Trophoblast cell (in vitro differentiated cells and primary cell): ENCODE measurements at places on chromosomes 4 and X.
A peak's percentile ranks its signal among the peaks of the same experiment; 100 is the strongest.

- DNase-seq: peak; percentile 51
Measured at GRCh38 chr4:168847771-168848502, 162.1 kb downstream of the CBR4 start.

- no peak for DNase-seq
Measured at GRCh38 chr4:147526272-147526654, 45.4 kb downstream of the EDNRA start.

DNA sequence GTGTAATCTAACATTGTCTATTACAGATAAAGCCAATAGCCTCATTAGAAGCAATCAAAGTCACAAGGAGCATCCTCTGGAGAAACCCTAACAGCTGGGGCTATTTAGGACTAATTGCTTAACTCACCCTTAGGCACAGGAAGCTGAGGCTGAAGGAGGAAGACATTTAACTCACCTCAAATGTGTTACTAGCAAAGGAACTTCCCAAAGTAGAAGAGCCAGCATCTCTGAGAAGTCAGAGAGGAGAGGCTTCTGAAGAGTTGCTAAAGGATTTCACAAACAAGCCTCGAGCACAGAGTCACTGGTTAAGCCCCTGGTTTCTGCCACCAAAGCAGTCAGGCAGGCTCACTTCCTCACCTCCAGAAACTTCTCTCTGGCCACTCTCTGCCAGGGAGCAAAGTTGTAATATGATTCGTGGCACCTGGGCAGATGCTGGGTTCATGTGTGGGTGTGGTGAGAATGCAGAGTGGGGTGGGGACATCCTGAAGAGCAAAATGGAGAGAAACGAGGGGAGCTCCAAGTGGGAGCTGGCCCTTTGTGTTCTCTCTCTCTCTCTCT lies 201.3 kb downstream of the HS6ST2 start:
- no peak for DNase-seq

- no peak for DNase-seq
Measured at GRCh38 chr4:83010111-83010521, 507 bp downstream of the LIN54 start.

GRCh38 chr4:78781924-78782323 lies 5.8 kb downstream of the BMP2K start:
- no peak for DNase-seq

DNA sequence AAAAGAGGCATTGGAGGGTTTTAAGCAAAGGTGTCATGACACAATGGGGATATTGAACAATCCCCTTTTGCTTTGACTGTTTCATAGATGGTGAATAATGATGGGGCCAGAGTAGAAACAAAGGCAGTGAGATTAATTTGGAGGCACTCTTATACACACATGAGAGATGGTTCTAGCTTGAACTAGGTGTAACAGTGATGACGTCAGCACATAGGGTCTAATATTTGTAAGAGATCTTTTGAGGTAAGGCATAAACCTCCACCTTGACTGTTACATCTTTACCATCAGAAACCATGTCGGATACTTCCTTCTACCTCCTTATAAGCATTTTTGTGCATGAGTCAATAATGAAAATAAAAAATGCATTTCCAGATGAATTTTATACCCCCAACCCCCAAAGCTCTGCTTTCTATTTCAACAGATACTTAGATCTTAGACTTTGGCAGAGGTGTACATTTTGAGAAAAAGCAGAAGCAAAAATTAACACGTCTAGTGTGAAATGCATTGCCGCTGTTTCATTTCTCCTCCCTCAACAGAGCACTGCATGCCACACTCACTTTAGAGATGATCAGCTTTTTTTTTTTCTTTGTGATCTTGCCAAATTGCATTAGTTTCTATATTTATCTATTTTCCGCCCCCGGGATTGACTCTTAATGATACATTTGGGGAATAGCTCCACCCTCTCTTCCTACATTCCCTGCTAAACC lies 87.2 kb downstream of the HS3ST1 start:
- no peak for DNase-seq

DNA sequence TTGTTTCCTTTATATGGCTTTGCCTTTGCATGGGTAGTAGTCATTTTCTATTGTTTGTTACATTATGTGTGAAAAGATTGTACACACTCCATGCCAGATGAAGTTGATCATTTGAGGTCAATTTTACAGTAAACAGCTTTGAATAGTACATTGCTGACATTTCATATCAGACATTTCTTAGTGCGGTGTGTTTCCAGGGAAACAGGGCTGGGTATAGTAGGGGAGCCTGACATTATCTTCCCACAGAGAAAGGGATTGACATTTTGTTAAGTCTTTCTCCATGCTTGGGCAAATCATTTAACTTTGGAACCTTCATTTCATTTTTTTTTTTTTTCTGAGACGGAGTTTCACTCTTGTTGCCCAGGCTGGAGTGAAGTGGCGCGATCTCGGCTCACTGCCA lies 5.0 kb downstream of the FUNDC2 start:
- no peak for DNase-seq

- DNase-seq: no peak
Measured at GRCh38 chr4:15992167-15992485, 29.2 kb upstream of the FGFBP2 start.

DNA sequence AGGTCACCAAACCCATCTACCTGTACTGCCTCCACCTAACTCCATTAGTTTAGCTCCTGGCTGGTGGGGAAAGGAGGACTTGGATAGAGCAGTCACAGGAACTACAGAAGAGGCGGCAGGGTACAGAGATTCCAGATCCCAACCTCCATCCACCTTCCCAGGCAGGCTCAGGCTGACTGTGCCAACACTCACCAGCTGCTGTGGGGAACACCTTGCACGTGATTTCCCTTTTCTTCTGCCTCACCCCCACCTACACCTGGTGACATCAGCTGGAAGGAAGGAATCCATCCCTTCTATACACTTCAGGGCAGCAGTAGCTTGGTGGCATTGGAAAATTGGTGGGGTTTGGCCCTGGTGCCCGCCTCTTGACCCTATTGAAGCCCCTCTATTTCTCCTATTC lies 41.5 kb downstream of the EFNB1 start:
- no peak for DNase-seq

DNA sequence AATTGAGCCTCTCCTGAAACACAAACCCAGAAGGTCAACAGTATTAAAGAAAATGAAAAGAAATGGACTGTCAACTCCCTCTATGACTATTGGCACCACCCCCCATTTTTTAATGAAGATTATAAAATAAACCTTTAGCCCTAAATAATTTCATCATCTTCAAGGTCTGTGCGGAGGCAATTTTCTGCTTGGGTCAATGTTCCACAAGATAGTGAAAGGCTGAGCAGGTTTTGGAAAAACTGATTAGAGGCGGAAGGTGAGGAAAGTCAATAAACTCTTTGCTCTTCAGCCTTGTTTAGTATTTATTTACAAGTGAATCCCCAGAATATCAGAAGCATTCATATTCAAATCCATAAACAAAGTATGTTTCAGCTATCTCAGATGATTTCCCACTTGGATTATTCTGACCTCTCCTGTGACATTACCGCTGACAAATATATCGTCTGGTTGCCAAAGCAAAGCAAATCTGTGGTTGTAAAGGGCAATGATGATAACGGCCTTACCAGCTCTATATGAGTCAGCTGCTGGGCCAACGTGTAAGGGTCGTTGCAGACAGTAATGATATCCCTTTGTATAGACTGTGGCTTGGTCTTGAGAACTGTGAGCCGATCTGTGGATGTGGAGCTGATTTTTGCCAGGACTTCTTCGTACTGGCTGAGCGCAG lies 24.0 kb downstream of the RASGEF1B start:
- peak; percentile 13 for DNase-seq

- DNase-seq: no peak
Measured at GRCh38 chrX:112450810-112451209, 228.9 kb downstream of the LHFPL1 start.

DNA sequence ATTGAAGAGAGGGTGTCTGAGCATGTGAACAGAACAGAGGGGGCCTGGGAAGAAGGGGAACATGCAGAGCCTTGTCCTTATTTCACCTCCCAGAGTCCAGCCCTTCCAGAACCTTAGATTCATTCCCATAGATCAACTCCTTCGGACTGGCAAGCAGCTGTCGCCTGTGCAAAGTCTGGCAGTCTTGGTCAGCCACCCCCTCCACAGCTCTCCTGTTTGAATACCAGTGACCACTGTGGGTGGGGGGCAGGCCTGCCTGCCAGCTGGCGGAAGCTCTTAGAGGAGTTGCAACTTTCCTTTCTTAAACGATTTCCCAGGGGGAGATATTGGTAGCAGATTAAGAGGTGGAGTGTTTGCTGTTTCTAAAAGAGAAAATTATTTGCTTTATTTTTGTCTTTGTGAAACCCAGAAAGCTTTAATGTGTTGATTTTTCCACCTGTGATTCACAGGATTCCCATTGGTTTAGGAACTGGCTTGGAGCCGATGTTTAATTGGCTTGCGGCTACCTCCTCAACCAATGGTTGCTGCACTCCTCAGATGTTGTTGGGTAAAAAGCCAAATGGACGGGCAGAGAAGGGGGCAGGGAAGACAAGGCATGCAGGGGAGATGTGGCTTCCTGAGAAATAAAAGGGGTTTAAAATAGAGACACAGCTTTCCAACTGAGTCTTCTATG lies 62.2 kb upstream of the PRPS1 start:
- no peak for DNase-seq

DNA sequence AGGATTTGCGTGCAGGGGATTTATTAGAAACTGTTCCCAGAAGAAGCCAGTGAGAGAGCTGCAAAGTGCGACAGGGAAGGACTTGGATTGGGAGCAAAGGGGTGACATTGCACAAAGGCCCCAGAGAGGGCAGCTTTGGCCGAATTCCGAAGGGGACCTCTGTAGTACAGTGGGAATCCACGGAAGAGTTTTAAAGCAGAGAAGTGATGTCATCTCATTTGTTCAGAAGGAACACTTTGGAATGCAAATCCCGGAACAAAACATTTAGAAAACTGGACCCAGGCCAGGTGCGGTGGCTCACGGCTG lies 71.7 kb downstream of the FAM184B start:
- DNase-seq: no peak

DNA sequence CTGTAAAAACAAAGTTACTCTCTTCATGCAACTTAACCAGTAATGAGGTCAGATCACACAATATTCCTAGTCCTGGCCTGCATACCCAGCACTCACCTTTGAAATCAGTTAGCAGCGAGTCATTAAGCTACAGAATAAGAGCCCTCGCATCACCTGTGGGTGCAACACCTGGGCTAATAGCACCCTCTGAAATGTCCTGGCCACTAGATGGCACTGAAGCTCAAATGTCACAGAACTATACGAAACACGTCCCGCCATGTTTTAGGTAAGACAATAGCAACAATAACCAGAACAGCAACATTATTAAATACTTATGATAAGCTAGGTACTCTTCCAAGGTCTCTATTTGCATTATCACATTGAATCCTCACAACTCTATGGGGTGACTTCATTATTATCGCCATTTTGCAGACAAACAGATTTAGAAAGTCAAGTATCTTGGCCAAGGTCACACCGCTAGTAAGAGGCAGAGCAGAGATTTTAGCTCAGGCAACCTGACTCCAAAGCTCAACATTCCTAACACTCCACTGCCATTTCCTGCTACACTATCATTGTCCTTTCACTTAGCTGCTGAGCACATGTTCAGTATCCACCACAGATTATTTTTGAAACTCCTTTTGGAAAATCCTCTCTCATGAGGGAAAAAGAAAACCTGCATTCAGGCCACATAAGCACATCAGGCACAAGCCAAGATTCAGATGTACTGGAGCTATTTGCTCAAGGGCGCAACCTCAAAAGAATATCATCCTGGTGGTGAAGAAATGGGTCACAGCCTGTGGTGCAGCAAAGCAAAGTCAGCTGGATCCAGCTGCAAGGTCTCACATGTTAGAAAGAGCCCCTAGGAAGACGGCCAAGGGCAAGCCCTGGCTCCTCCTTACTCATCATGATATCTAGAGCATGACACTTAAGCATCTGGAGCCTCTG lies 59.5 kb upstream of the KDR start:
- DNase-seq: peak; percentile 88

DNA sequence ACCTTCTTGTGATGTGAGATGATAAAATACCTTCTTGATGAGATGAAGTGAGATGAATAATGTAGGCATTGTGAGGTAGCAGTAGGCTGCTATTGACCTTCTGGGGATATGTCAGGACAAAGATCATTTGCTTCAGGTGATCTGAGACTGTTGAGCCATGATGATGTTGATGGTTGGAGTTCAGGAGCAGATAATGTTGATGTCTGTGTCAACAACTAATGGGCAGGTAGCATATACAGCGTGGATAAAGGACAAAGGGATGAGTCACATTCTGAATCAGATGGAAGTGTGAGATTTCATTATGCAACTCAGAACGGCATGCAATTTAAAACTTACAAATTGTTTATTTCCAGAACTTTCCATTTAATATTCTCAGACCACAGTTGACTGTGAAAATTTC lies 57.3 kb downstream of the RAP1GDS1 start:
- DNase-seq: peak; percentile 31

DNA sequence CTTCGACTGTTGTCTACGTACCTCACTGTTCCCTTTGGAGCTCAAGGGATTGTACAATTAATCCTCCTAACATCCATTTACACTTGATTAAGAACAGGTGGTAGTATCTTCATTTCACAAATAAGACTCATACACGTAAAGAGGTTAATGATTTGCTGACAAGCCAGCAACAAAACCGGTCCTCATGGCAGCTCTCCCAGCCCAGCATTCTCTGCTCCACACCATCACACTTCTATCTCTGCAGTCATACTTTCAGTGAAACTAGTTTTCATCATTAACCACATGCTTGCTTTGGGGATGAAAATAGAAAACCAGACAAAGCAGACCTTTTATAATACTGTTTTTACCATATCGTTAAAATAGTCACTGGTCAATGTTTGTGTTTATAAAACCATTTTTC lies 28.7 kb upstream of the CASK start:
- no peak for DNase-seq

GRCh38 chr4:2231082-2231481 lies 10.8 kb downstream of the HAUS3 start:
- no peak for DNase-seq

DNA sequence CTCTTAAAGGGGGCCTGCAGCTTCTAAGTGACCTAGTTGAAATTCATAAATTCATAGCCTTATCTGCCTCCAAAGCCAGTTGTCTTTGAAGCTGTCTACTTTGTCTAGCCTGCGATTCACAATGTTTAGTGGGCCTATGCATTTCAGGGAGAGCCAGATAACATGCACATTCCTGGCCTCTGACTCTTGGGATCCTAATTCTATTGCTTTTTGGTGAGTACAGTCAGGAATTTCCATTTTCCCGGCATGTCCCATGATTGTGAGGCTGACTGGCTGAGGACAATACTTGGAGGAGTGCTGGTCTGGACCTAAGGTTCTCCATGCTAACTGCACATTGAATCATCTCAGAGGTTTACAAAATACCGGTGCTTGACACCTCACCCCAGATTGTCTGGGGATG lies 155.0 kb downstream of the MSL3 start:
- DNase-seq: no peak
